Activated naive CD4-positive, alpha-beta T cell treated with anti-CD3 and anti-CD28 coated beads for 36 hours (primary cell): ENCODE measurements at places on chromosomes 7 and 10.

- no peak for DNase-seq
Measured at GRCh38 chr10:102740229-102740628, 3.5 kb upstream of the WBP1L start.

DNA sequence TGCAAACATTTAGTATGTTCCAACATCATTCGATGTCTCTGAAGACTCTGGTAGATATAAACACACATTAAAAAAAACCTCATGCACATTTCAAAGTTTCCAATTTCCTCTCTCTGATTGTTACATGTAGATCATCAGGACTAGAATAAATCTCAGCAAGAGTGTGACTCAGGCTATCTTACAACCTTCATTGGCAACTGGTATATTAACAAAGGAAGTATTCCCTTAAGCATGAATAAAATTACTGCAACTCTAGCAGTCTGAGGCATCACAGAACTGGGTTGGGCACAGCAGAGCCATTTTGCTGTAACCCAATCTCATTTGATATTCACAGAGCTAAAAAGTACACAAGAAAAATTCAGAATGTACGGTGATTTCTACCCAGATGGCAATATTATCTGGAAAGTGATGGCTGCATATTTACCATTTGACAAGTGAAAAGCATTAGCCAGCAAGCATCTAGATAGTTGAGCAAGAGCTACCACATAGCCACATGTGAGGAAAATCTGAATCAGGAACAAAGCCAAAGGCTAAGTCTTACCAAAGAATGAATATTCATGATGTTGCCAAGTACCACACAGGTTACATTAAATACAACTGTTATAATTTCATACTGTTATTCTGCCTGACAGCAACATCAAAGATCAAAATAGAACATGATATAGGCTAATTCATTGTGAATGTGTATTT lies 232.2 kb downstream of the CRPPA start:
- no peak for DNase-seq

DNA sequence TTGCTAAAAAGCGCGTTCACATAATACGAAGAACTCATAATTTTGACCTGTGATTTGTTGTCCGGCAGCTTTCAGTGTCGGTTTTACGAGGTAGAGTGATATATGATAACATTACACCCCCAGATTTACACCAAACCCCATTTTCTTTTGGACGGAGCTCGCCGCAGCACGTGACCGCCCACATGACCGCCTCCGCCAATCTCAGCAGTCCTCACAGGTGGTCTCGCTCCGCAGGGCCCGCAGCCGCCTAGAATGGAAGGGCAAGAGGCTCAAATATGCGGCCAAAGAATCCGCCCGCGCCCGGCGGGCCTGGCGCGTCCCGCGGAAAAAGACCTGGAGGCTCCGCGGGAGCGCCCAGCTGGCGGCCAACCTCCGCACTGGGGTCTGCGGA lies at the start of gene HOXA7:
Gene HOXA7, minus strand, starts transcription at position 168 of the 391 bp plus-strand sequence. Its CDS starts 130 bp downstream, at position 38.
- no peak for DNase-seq

DNA sequence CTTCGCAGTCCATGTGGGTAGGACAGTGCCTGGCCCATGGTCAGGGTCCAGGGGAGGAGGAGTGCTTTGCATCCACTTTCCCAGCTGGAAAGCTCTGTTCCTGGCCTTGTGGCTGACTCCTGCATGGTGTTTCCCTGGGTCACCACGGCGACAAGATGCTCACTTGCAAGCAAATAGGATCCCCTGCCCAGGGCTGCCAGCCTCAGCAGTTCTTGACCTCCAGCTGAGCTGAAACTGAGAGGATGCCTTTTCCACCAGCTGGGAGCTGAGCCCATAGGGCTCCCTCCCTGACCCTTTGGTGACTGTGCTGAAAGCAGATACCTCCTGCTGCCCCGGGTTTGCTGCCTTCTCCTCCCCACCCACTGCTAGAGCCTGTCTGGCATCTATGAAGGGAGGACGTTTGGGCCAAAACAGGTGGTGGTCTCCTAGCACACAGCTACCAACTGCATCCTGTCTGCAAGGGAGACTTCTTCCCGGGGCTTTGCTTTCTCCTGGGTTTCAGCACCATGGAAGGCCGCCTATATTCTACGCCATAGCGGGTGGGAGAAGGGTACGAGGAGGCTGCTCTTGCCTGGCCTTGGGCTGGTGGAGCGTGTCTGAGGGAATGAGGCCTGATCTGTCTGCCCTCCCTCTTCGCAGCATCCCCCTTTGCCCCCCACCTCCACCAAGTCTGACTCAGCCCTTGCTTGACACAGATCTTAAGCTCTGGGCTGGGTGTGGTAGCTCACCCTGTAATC lies 34.4 kb downstream of the UBTD1 start:
- DNase-seq = no peak

GRCh38 chr10:24623383-24623782 lies 100.3 kb downstream of the ARHGAP21 start:
- no peak for DNase-seq

- no peak for DNase-seq
Measured at GRCh38 chr7:41872966-41873365, 170.1 kb upstream of the INHBA start.

DNA sequence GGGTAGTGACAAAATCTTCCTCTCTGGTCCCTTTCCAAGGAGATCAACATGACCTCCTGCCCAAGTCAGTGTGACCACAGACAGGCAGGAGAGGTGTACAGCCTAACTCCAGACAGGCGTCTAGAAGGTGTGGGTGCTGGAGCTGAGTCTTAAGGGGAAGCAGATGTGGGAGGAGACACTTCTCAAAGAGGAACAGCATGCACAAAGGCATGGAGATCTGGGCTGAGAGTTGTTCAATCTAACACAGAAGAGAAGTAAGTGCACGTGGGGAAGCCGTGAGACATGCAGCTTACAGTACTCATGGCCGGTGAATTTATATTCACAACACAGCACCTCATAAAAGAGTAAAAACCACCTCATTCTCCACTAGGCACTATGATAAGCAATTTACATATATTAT lies 23.8 kb upstream of the GSDME start:
- DNase-seq = no peak
